NCI-H510A (cell line): ENCODE measurements at places on chromosomes 6 and 20.
A peak's percentile ranks its signal among the peaks of the same experiment; 100 is the strongest.

DNA sequence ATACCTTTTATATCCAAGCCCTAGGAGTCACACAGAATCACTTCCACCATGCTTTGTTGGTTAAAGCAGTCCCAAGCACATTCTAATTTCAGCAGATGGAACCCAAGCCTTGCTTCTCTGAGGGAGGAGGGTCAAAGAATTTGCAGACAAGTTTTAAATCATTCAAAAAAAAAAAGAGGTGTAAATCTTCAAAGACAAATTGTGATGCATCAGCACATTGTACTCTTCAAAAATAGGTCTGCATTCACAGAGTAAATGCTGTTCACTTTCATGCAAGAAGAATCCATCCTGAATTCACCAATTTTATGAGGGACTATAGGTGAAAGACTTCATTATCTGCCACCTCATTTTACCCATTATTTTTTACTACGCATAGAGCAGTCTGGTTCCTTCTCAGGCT, 321.8 kb upstream of the PRDM1 start:
- no peak for DNase-seq

- DNase-seq: no peak
Measured at GRCh38 chr6:26087284-26088115, at the start of gene HFE. TSS of gene HFE (plus strand) at chr6:26087429. CDS start at chr6:26087441, 12 bp downstream.

- DNase-seq: no peak
Measured at GRCh38 chr20:9179193-9179802, 110.4 kb downstream of the PLCB4 start.

DNA sequence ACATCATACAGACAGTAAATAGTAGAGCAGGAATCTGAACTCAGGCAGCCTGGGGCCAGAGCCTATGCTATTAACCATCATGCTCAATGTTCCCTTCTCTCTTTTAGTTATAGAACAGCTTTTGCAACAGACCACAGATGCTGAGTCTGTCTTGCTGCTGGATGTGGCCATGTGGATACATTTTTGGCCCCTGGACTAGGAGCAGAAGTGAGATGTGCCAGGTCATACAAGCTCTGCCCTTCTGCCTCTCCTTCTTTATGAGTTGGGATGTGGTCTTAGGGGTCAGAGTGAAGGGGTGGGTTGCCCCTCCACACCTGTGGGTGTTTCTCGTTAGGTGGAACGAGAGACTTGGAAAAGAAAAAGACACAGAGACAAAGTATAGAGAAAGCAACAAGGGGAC, 14.6 kb upstream of the AARS2 start:
- DNase-seq: no peak

DNA sequence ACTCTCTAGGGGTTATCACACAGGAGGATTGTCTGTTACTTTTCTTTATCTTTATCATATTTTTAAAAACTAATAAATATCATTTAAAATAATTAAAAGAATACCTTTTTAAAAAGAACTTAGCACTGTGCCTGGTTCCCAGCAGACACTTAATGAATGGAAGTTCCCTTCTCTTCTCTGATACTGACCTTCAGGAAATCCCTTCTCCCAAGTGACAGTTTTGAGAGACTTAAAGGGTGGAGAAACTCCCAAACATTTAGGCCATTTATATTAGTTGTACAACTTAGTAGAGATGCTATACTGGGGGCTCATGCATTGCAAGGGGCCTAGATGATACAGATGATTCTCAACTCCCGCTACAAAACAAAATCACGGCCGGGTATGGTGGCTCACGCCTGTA, 18.5 kb downstream of the MAP1LC3A start:
- DNase-seq: no peak

DNA sequence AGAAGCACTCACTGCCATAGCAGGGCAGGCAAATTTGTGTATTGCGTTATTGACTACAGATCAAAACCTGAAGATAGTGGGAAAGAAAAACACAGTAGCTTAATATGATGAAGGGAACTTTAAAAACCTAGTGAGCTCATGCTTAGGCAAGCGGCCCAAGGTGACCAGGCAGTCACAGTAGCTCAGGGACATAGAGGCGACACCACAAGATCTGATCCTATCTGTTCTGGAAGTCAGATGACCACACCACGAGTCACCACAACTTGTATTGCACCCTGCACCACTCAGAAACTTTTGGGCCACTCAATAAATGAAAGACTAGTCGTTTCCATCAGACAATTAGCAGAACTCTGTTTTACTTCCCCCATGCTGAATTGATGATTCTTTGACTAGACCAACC, 4.9 kb downstream of the CLIC5 start:
- DNase-seq: no peak

GRCh38 chr20:59181936-59182335, 18.3 kb downstream of the ZNF831 start:
- no peak for DNase-seq

GRCh38 chr6:34906826-34907225, 17.8 kb downstream of the ANKS1A start:
- DNase-seq: no peak

DNA sequence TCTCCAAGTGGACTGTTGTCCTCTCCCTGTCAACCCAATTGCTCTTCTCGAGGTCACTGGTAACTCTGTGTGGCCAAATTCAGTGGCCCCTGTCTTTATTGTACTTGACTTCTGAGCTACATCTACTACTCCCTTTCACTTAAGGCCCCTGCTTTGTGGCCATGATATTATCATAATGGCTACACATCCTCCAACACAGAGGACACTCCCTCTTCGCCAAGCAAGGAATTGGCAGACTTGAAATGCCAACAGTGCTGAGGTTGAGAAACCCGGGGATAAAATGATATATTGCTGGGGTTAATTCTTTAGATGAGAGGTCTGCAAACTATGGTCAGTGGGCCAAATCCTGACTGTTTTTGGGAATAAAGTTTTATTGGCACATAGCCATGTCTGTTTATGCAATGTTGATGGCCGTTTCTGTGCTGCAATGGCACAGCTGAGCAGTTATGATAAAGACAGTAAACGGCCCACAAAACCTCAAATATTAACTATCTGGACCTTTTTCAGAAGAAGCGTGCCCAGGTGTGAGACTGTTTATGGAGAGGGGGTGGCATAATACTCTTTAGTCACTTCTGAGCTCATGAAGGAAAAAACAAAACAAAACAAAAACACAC, 12.0 kb upstream of the MRPS10 start:
- no peak for DNase-seq

GRCh38 chr6:151428093-151428735, 23.7 kb downstream of the RMND1 start:
- no peak for DNase-seq

DNA sequence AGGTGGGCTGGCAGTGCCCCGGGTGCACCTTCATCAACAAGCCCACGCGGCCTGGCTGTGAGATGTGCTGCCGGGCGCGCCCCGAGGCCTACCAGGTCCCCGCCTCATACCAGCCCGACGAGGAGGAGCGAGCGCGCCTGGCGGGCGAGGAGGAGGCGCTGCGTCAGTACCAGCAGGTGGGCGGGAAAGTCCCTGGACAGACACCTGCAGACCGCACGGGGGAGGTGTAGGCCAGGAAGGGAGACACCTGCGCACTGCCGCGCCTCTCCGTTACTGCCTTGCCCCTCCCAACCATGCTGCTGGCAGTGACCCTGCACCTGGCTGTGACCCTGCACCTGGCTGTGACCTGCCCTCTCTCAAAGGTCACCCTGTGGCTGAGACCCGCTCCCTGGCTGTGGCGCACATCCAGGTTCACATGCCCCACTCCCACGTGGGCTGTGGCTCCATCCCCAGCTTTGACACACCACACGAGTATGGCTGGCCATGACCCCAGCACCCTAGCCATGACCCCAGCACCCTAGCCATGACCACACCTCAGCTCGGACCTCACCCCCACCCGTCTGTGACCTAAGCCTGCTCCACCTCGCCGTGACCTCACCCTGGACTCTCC, 11.6 kb downstream of the RBCK1 start:
- peak; percentile 98 for DNase-seq

GRCh38 chr20:56440346-56441007, 27.9 kb upstream of the RTF2 start:
- DNase-seq: no peak

GRCh38 chr20:5349448-5349847, 32.7 kb upstream of the PROKR2 start:
- no peak for DNase-seq

GRCh38 chr6:90805619-90806155, 218.8 kb upstream of the MAP3K7 start:
- DNase-seq: no peak

GRCh38 chr6:147752689-147753403, 244.4 kb downstream of the SAMD5 start:
- no peak for DNase-seq

- DNase-seq: no peak
Measured at GRCh38 chr20:62142252-62143080, 728 bp downstream of the PSMA7 start.

DNA sequence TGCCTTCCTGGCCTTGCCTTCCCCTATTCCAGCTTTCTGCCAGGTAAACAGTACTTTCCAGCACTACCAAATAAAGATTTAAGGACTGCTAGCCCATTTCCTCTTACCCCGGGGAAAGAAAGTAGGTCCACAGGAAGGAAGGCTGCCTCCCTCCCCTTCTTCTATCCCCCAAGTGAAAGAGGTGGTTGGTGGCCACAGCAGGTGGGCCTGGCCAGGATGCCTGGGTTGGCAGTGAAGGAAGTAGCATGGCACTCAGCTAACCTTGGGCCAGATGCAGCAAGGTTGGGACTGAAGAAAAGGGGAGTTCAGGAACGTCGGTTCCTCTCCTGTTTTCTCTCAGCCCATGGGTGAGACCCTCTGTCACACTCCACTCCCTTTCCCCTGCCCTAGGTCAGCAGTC, 8.9 kb downstream of the NFKBIL1 start:
- DNase-seq: no peak

DNA sequence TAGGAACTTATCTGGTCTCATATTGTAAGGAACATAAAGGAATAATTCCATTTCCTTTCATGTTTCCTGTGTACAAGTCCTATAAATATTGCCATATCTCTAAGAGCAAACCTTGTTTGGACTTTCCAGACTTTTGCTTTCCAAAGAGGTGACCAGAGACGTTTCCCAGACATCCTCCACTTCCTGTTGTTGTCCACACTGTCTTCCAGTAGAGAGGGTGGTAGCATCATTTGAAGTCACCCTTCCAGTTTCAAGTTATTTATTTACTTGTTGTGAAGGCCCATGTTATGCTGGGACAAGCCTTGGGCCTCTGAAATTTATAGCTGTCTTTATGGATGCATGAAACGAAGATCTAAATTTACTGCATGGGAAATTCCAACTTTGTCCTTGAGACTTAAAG, 10.6 kb upstream of the TGM3 start:
- no peak for DNase-seq

- no peak for DNase-seq
Measured at GRCh38 chr6:5302220-5302946, 41.1 kb downstream of the FARS2 start.

DNA sequence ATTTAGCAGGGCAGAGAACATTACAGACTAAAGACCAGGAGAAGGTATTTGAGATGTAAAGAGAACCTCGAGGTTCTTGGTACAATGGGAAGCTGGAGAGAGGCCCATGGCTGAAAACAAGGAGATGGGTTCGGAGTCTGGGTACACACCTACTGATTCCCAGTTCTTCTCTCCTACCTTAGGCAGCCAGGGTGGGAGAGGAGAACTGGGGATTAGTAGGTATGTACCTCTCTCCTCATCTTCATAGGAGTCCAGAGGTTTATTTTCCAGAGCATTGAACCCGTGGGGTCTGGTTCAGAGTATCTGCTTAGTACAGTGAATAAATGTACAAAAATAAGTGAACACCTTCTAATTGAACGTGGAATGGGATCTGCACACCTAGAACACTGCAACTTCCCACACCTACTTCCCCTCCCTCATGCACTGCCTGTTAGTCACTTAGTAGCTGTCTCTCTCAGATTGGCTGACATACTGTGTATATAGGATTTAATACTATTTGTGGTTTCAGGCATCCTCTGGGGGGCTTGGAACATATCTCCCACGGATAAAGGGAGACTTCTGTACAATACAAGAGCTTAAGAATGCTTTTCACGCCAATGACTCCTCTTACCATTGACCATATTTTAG, 23.5 kb upstream of the NUP153 start:
- no peak for DNase-seq

- no peak for DNase-seq
Measured at GRCh38 chr20:10961651-10962288, 288.0 kb upstream of the JAG1 start.

DNA sequence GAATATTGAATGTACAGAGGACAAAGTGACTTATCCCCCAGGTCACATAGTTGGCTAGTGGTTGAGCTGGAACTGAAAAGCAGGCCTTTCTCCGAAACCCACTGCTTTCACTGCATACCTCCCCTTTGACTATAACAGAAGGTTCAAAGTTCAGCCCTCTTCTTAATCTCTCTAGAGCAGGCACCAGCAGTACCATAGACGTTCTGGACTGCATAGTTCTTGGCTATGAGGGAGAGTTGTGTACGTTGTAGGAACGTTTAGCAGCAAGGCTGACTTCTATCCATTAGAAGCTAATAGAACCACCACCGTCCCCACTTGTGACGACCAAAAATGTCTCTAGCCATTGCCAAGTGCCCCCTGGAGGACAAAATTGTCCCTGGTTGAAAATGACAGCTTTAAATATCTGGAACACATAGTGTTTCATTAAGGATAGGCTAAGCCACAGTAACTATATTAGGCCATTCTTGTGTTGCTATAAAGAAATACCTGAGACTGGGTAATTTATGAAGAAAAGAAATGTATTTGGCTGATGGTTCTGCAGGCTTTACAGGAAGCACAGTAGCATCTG, 123.8 kb upstream of the MTHFD1L start:
- DNase-seq: no peak

- no peak for DNase-seq
Measured at GRCh38 chr6:152402791-152403190, 234.4 kb downstream of the SYNE1 start.

GRCh38 chr6:74256381-74256780, 560.4 kb downstream of the CD109 start:
- DNase-seq: no peak

GRCh38 chr6:45920819-45921511, 94.7 kb downstream of the CLIC5 start:
- DNase-seq: no peak
